ENCODE measurements at places on chromosomes 1 and 21.

DNA sequence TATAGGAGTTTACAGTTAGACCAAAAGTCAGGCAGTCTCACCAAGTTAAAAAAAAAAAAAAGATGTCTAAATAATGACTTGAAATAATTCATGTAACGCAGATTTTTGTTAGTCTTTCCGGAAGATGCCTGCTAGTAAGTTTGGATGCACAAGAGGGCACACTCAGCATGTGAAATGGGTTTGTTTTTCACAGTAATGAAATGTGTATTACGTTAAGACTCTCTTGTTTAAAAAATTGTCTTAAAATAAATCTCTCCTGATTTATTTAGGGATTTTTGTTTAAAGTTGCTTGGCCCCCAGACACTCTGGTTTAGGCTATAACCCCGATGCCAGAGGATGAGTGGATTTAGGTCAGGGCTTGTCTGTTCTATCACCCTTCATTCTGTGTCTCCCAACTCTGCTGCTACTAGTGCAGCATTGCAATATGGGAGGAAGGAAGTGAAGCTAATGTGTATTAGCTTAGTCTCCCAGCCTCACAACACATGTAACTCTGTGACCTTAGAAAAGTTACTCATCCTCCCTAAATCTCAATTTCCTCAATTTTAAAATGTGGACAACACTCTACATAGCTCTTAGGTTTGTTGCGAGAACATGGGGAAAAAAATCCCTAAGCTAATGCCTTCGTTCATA, 25.7 kb downstream of the CTH start:
- DNase-seq, result no peak

DNA sequence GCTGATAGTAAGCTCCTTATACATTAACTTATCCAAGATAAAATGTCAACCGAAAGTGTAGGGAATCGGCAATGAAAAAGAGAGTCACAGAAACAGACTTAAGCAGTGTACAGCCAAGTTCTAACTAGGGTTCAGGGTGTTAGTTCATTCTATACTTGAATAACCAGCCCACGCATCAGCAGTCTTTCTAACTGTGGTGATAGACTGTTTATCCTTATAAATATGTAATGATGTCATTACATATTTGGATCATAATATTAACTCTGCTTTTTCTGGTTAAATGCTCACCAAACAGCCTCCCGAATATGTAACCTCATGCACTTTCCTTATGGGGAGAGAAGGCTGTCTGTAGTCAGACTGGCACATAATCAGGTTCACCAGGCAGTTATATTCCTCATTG, 11.0 kb downstream of the HMCN1 start:
- DNase-seq, result no peak

- no peak for DNase-seq
These were observed 10.0 kb upstream of the LEFTY2 start for GRCh38 chr1:225950905-225951497.

GRCh38 chr1:207988326-207989165, 77.6 kb upstream of the CD34 start:
- no peak for DNase-seq

DNA sequence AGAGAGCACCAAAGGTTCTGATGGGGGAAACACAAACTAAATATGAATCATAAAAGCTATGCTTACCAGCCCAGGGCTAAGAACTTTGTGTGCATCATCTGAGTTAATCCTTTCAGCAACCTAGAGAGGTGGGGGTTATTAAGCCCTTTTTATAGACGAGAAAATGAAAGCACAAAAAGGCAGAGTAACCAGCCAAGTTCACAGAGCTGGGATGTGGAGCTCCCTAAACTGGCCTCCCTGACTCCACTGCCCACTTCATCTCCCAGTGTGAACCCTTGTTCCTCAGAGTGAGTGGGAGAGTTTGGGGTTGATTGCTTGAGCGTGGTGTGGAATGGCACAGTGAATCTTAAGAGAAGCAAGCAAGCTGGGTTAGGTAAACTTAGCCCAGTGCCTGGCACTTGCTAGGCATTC, 10.8 kb upstream of the BCAR3 start:
- no peak for DNase-seq

- no peak for DNase-seq
These were observed 872 bp downstream of the BRINP2 start for GRCh38 chr1:177171536-177172123.

DNA sequence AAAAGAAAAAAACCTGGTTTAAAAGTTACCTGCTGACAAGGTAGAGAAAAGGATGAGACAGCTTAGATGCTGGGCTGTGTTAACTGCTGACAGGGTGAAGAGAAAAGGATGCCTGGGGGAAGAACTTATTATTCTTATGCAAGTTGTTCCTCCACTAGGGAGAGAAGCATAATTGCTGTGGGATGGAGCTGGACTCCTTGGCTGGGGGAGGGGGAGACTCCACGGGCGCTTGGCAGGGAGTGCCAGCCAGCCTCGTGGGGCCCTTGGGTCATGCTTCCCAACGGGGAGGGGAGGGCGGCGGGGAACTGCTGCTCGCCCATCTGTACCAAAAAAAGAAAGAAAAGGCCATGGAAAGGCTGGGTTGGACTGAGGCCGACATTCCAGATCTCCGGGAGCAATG, 47.2 kb downstream of the SYCP1 start:
- no peak for DNase-seq

DNA sequence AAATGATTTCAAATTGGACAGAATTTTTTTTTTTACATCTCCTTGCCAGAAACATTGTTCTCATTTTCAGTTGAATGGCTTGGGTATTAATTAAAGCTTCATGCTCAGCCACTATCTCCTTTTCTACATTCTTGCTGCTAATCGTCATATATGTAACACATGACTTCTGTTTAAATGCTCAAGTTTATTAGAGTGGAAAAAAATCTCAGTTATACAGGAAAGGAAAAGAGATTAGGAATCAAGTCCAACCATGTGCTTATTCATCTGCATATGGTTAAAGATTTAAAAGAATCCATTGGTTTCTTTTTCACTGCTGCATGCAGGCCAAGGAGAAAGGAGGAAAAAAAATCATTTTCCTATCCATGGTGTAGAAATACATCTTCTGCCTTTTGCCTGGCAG, 47.3 kb upstream of the CNN3 start:
- DNase-seq, result no peak

DNA sequence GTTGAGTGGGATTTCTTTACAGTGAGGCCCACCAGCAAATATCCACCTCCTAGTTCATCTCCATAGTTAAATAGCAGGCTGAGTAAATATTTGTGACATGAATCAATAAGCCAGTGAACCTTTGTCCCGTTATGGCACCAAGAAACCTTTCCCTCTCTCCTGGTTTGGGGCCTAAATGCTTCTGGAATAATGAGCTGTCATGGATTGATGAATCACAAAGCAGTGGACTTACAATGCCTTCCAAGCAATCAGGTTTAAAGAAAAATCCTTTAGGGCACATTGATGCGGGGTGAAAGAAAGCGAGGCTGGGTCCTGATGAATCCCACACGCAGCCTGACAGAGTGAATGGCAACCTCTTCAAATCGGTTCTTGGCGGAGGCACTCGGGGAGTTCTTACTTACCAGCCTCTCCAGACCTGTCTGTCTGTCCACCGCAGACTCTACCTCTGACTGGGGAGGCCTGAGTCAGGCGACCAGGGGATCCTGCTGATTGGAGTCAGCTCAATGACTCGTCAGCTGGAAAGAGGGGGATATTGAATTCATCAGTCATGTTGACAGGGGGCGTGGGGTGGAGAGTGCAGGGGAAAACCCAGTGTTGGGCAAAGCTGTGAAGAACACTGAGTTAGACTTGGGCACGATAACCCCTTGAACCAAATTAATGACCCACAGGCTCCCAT, 247.3 kb downstream of the PLPP3 start:
- no peak for DNase-seq

DNA sequence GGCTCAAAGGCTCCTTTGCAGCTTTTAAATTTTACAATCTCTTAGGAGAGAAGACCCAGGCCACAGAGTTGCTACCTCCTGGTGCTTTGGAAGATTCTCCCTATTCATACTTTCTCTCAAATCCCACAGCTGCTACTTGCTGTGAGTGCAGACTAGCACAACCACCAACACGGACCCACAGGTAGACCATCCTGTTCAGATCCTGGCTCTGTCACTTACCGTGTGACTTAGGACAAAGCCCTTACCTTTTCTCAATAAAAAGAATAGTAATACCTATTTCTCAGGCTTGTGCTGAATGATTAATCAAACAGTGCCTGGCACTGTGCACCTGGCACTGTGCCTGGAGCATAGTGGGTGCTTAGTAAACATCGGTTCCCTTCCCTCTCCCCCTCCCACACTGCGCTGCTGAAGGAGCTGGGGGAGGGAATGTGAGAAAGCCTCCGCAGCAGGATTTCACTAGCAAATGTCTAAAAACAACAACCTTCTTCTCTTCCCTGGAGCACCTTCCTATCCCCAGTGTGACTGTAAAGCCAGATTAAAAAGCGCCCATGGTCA, 81.7 kb downstream of the PGM1 start:
- DNase-seq, result no peak

- peak; percentile 14 for DNase-seq
These were observed 151.2 kb downstream of the DMRTA2 start for GRCh38 chr1:50271968-50272578.

GRCh38 chr1:198776602-198777029, 137.8 kb downstream of the PTPRC start:
- DNase-seq, result peak; percentile 46

DNA sequence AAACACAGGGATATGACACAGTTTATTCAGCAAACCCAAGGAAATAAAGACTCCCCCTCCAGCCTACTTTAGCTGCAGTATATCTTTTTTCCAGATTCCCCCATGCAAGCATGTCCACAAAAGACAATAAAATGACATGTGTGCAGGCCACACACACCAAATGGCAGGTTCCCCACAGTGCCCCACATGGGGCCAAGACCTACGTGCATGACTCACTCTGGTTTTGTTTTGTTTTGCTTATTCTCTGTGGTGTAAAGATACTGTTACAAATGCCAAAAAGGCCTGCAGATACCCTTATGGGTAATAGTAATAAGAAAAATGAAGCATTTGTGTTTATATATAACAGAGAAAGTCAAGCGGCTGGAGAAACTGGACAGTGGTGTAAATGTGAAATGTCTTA, 71.6 kb downstream of the RD3 start:
- DNase-seq, result no peak

- no peak for DNase-seq
These were observed 102.4 kb upstream of the IGSF21 start for GRCh38 chr1:18005238-18005637.

DNA sequence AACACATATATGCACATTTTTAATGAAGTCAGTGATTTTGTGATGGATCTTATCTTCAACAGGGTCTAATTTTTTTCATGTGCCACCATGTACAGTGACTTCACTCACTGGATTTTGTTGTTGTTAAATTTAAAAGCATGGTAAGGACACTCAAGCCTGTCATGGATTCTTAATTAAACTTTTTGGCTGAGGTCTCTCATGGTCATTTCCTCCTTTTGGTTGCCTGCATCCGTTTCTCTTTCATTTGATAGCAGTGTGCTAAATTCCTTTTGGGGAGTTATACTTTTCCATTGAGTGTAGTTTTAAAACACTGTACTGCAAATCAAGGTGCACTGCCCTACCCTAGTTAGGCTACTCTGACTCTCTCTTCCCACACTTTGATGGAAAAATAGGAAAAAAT, 13.2 kb upstream of the CRB1 start:
- no peak for DNase-seq
